Left ventricle myocardium superior (tissue), 1 donor: ENCODE measurements at places on chromosomes 2 and 18.
A peak's percentile ranks its signal among the peaks of the same experiment; 100 is the strongest.

DNA sequence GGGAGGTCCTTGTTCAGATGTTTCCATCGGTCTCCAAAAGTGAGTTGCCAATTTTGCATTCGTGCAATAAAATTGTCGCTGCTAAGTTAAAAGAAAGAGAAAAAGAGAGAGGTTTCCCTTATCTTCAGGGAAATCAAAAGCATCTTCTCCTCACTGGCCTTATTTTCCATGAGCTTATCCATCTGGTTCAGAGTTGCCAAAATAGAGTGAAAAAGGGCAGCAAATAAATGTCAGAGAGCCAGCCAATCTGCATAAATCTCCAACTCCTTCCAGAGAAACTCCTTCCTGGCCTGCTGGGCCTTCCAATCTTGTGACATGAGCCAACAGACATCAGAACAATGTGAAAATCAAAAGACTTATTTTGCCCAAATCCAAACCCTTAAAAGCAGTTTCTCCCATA lies 28.4 kb downstream of the PAX3 start:
- no peak for DNase-seq

GRCh38 chr2:178074123-178075005 lies 1.8 kb upstream of the PDE11A start:
- no peak for DNase-seq

GRCh38 chr2:191635333-191636234 lies 42.4 kb upstream of the NABP1 start:
- DNase-seq: no peak

GRCh38 chr2:129801575-129801974 lies 177.9 kb upstream of the RAB6C start:
- DNase-seq: no peak

DNA sequence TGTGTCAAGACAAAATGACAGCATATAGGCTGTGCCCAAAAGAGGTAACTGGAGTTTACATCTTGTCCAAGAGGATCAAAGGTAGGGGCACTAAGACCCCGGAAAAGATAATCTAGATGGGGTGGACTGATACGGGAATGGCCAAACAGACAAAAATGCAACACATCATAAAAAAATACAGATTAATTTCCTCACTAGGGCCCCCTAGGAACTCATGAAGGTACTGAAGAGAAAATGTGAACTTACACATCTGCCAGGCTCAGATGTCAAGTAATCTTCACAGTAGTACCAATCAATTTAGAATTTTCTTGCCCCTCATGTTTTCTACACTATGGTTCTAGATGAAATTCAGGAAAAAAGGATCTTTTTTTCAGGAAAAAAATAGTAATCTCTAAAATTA lies 115.6 kb upstream of the REG3A start:
- no peak for DNase-seq

DNA sequence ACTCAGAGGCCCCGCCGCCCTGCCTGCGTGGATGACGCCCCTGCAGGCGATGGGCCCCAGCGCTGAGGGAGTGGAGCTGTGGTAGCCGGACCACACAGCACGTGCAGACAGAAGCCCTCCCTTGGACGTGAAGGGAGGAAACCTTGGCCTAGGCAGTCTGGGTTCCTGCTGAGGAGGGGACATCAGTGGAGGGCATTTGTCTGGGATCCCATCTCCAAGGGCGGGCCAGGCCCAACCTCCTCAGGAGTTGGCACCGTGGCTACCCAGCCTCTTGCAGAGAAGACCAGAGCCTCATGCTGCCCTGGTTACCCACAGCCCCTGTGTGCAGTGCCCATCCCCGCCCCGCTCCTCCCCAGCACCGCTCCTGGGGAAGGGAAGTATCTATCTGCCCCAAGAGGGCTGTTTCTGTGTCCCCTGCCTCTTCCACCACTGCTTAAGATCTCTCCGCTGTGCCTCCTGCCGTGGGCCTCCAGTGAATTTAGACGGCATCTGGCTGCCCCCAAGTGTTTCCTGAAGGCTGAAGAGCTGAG lies 241.8 kb downstream of the KLHL29 start:
- DNase-seq: no peak

DNA sequence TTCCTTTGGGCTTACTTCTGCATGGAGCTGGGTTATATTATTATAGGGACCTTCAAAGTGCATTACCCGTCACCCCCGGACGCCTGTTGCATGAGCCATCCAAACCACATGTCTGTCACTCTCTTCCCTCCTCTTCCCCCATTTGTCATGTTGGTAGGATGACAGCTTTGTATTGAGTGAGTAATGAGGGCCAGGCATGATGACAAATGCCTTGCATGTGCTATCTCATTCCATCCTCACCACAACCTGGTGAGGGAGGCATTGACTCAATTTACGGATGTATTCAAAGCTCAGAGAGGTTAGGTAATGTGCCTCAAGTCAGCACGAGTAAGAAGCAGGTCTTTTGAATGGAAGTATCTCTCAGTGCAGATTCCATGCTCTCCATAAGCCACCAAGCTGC lies 510.5 kb upstream of the TNP1 start:
- no peak for DNase-seq

DNA sequence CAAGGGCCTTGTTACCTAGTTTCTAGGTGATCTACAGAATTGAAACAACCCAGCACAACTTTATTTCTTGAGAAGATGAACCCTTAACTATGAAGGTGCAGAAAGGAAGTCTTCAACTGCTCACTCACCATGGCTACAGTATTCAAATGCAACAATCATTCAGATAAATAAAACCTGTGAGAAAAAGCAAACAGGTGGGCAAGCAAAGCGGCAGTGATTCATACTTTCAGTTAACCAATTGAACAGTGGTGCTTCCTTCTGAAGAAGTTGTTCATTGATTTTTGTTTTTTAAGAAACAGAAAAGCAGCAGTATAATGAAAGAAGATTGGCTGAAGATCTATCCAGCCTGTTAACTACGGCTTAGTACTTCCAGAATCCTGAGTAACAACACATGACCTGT lies 43.5 kb downstream of the SLC35F5 start:
- DNase-seq: no peak

DNA sequence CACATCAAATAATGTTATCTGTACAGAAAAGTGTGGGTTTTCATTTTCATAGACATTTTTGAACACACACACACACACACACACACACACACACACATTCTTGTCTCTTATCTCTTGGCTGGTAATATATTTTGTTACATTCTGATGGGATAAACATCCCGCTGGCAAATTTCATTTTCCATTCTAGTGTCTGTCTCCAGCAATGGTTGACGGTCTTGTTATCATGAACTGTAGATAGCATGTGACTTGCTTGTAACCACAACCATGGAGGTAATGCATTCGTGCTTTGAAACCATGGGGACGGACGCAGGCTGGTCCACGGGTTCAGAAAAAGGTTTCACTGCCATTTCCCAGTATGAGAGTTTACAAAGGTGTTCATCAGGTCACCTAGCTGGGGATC lies 156.4 kb downstream of the PPP1R1C start:
- no peak for DNase-seq

DNA sequence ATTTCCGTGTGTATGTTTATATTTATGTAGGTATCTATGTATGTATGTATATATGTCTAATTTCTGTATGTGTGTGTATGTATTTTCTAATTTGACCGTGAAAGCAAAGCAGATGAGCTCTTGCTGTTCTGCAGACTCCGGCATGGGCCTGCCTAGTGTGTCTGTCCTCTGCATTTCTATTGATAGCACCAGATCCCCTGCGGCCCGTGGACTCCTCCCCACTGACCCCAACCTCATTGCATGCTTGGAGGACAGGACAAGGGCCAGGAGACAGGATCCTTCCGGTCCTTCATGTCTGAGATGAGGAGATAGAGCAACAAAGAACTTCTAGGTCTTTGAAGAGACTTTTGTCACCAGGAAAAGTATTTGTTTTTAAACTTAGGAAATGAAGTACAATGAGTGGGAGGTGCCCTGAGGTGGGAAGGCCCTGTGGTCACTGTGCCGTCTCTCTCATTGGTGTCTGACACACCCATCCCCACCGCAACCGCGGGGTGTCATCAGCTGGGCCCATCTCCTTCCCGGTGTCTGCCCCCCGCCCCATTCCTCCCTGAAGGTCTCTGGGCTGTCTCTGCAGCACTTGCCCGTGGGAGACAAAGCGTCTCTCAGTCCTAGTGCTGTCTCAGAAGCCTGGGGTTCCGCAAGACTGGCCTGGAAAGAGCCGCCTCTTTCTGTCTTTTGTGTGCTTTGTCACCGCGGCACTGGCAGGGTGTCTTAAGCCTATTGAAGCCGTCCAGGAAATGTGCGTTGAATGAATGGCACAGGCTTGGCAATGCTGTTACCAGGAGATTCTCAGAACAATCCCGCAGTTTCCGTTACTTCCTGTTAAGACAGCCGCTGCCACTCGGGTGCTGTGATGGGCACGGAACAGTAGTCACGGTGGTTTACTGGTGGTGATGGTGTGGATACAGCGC lies 216.4 kb downstream of the AGAP1 start:
- DNase-seq: no peak

- no peak for DNase-seq
Observed at GRCh38 chr18:48874701-48875162, 76.0 kb downstream of the SMAD7 start.

GRCh38 chr2:19359456-19359855 lies 1.0 kb upstream of the OSR1 start:
- DNase-seq: no peak

DNA sequence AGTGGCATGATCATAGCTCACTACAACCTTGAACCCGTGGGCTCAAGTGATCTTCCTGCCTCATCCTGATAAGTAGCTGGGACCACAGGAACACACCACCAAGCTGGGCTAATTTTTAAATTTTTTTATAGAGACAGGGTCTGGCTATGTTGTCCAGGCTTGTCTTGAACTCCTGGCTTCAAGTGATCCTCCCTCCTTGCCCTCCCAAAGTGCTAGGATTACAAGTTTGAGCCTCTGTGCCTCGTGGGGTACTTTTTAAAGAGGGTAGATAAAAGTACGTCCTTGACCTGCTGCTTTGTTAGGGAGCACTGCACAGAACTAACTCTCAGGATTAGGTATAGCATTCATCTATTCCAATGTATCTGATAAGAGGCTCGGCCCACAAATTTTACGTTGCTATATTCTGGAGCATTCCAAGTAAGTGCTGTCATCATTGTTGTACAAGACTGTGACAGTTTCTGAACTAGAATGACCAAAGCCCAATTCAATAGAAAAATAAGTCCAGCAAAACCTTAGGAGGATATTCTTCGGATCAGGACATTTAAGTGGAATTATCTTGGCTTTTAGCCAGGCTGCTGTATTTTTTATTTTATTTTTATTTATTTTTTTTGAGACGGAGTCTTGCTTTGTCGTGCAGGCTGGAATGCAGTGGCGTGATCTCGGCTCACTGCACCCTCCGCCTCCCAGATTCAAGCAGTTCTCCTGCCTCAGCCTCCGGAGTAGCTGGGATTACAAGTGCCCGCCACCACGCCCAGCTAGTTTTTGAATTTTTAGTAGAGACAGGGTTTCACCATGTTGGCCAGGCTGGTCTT lies 4.1 kb downstream of the MTCL1 start:
- DNase-seq: no peak

DNA sequence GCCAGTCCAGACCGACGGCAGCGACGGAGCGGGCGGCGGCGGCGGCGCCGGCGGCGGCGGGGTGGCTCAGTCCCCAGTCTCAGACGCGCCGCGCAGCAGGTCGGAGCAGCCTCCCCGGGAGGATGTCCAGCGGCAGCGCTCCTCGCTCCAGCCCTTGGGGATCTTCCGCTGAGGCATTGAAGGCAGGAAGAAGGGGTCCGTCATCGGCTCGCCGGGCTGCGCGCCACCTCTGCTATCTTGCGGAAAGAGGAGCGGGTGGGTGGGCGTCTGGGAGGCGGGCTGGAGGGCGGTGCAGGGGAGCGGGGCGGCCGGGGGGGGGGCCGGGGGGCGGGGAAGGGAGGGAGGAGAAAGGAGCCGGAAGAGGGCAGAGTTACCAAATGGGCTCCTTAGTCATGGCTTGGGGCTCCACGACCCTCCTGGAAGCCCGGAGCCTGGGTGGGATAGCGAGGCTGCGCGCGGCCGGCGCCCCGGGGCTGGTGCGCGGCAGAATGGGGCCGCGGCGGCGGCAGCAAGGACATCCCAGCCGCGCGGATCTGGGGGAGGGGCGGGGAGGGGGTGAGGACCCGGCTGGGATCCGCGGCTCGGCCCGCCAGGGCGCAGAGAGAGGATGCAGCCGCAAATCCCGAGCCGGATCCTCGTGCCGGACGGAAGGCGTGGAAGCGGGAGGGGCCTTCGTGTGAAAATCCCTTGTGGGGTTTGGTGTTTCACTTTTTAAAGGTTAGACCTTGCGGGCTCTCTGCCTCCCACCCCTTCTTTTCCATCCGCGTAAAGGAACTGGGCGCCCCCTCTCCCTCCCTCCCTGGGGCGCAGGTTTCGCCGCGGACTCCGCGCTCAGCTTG lies at the start of gene NETO1:
NETO1 (minus strand) TSS at position 242 of the 839 bp plus-strand sequence. CDS start 696 bp downstream, outside the sequence.
- no peak for DNase-seq

- DNase-seq: peak; percentile 66
Observed at GRCh38 chr2:100321179-100321865, 979 bp downstream of the LONRF2 start.

DNA sequence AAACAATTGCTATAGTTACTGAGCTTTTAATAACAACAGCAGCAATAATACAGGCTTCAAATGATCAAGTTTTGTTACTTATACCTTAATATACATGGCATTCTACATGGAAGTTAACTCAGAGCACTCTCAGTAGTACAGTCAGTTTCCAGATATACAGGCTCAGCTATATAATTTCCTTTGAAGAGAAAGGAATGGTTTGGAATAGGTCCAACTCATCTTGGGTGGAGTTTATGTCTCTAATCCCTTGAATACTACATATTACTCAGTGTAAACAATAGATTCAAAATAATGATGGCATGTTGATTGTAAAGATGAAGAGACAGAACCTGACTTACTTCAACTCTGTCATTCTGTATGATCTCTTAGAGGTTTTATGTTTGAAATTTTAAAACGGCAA lies 174.9 kb downstream of the EPHA4 start:
- no peak for DNase-seq

GRCh38 chr2:19900931-19901441 lies 797 bp downstream of the TTC32 start:
- DNase-seq: no peak

GRCh38 chr2:171553858-171554257 lies 31.6 kb downstream of the CYBRD1 start:
- DNase-seq: no peak

DNA sequence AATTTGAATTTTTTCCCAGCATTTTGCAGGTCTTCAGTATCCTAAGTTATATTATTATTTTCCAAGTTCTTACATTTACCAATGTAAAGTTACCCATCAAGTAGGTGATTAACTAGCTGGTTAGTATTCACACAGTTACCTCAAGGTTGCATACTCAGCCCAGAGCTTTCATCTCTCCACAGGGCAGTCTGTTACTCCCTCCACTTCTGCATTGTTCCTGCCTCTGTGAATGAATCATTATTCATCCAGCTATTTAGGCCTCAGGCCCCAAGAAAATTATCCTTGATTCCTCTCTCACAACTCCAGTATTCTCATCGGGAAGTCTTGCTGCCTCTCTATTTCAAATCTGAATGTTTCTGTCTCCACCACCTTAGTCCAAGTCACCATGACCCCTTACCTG lies 92.2 kb downstream of the SMC6 start:
- no peak for DNase-seq
